Posterior vena cava (tissue), 2 donors: ENCODE measurements at places on chromosomes 7 and 10.

- no peak for DNase-seq
Measured at GRCh38 chr7:80313716-80314115, 179.1 kb downstream of the GNAI1 start.

DNA sequence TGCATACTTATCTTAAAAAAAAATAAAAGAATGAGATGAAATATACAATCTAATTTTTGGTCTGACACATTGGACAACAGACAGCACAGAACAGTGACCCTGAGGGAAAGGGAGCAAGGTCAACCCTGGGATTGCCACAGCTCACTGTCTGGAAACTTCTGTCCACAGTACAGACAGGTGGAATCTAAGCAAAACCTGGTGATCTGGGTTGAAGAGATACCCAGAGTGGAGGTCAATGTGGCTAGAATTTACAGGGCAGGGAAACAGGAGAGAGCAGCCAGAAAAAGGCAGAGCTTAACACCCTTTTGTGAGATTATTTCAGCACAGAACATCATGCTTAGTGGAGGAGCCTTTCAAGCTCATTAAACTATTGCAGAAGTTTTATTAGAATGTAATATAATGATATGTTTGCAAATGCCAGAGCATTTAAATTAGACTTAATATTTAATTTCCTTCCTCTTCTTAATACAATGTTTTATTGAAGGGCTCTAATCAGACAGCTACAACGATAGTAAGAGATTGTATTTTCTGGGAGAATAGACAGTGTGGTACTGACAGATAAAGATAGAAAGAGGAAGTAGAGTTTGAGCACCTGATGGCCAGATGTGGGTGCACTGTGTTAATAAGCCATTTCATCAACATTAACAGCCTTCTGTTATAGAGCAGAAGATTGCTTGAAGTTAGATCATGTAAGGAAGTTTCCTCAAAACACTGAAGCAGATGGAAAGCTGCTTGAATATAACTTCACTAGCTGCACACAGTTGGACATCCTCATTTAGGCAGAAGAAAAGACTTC, 309.4 kb downstream of the HGF start:
- DNase-seq: no peak

- no peak for DNase-seq
Measured at GRCh38 chr10:15751046-15751445, 31.3 kb upstream of the ITGA8 start.

GRCh38 chr7:17829001-17829400, 111.3 kb downstream of the SNX13 start:
- DNase-seq: no peak

GRCh38 chr7:110507832-110508231, 583.1 kb upstream of the LRRN3 start:
- no peak for DNase-seq

DNA sequence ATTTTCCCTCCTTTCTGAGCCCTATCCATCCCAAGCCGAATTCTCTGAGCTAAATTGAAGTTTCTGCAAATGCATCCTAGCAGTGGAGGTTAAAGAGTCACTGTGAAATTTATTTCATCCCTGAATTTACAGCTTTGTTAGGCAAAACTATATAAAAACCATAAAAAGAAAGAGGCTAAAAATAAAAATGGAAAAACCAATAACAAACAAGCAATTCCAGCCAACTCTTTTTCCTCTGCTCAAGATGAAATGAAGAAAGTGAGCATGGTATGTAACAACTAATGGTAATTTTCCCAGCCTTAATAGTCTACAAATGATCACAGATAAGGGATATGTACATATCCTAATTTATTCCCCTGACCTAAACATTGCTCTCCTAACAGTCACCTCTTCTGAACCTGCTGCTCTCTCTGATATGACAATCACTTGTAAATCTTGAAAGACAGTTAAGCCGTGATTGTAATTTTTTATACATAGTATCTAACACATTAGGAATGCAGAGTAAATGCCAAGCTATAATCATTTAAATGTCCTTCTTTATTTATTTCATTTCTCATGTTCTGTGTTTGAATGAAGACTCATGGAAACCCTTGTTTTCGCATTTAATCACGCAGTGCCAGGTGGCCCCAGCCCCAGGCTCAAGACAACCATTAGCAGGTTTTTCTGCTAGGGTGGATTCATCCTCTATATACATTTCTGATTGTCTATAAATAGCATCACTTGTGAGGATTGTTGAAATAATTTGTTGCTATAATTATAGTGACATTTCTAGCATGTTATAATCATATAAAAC, 48.6 kb upstream of the NRP1 start:
- no peak for DNase-seq

DNA sequence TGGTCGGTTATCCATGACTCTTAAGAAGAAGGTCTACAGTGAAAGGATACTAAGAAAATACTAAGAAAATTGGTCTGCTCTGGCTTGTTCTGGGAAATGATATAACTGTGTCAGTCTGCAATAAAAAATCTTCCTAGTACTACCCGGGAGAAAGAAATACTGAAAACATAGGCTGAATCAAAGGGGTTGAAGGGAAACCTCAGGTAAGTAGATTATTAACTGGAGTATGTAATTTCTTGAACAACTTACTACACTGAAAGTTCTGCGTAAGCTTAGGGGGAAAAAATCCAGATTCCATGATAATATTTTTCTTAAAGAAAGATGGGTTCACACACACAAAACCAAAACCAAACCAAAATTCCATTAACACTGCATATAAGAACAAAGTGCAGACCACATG, 143.3 kb downstream of the KMT2E start:
- DNase-seq: no peak

DNA sequence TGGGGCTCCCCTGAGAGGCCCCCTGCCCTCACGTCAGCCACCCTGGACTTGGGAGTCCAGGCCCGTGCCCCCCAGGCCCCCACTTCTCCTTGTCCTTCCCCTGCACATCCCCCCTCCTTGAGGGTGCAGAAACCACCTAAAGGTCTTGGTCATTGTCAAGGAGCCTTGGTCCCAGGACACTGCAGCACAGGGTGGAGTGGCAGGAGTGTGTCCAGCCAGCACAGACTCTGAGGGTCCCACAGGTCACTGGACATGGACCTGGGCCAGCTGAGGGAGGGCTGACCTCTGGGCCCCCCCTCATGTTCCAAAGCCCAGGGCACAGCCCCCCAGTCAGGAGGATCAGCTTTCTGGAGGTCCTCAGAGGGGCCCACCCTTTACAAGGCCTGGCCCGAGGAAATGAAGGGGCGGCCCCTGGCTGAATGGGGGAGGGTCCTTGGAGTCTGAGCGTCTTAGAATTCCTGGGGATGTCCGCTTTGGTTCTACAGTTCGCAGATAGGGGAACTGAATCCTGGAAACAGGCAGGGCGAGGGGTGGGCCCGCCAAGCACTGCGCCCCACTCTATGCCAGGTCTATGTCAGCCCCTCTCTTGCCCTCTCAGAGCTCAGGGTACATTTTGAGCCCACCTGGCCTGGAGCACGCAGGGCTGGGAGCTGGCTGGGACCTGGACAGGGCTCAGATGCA, 54.0 kb downstream of the PWWP2B start:
- no peak for DNase-seq

GRCh38 chr10:17001961-17002749, 127.5 kb downstream of the CUBN start:
- no peak for DNase-seq

DNA sequence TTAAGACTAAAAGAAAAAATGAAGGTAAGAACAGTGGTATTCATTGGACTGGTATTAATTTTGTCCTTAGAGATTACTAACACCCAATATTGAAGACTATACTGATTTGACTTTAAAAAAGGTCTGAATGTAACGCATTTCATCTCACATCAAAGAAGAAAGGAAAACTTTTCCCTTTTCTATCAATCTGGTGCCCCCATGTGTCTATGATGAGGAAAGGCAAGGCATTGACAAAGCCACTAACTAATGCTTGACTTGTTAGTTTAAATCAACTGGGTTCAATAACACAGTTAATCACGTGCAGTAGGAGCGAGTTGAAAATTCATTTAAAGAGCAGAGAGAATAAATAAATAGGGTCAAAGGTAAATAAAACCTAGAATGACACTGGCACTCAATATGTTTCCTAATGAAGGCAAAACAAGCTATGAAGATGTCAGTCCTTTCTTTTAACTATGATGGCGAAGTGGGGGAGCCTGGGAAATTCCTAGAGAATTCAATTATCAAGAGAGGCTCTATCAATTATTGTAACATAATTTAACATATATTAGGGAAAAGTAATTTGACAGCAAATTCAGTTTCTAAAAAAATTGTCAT, 180.9 kb downstream of the ANK3 start:
- no peak for DNase-seq

DNA sequence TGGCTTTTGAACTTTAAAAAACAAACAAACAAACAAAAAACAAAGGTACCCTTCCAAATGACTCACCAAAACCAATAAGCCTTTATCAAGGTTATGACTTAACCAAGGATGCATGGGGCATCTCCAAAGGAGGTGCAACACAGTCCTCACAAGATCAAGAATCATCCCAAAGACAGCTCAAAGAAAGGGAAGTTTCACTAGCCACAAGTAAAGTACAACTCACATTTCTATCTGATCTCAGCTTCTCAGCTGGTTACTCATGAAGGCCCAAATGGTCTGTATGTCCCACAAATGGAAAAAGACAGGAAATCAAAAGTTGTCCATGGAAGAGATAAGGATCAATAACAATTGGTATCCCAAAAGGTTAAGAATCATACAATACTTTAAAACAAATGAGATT, 6.0 kb upstream of the MKLN1 start:
- DNase-seq: no peak

DNA sequence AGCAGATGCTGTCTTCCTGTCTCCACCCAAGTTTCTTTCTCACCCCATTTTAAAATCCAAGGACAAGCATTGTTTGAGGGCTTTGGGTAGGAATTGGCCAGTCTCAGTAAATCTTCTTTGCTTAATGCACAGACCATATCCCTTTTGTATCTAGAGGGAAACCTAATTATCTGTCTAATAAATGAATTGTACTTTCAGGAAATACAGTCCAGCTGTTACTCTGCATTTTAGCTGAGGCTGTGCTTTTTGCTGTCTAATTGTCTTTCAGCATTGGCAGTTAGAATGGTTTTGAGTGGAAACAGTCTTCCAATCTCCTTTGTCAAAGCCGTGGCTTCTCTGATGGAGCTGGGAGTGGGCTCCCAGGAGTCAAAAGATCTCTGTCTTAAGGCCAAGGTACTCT, 388.2 kb downstream of the SORCS3 start:
- DNase-seq: no peak

DNA sequence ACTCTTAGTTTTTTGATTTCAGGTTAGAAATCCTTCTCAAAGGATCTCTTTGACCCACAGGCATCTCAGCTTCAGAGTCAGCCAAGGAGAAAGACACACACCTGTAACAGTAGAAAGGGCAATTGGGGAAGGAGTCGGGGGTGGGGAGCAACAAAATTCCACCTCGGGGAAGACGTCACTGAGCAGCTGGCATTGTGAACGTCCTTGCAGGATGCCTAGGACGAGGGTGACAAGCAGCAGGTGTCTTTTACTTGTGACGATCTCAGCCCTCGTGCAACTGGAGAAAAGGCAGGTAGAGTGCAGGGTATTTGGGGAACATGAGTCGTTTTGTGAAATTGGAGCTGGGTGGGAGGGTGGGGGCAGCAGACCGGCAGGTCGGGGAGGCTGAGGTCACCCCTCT, 627.0 kb downstream of the ACTR3B start:
- DNase-seq: no peak

- no peak for DNase-seq
Measured at GRCh38 chr10:62467527-62467926, 93.4 kb downstream of the ZNF365 start.

GRCh38 chr7:28779954-28780353, 178.2 kb downstream of the TRIL start:
- DNase-seq: no peak

DNA sequence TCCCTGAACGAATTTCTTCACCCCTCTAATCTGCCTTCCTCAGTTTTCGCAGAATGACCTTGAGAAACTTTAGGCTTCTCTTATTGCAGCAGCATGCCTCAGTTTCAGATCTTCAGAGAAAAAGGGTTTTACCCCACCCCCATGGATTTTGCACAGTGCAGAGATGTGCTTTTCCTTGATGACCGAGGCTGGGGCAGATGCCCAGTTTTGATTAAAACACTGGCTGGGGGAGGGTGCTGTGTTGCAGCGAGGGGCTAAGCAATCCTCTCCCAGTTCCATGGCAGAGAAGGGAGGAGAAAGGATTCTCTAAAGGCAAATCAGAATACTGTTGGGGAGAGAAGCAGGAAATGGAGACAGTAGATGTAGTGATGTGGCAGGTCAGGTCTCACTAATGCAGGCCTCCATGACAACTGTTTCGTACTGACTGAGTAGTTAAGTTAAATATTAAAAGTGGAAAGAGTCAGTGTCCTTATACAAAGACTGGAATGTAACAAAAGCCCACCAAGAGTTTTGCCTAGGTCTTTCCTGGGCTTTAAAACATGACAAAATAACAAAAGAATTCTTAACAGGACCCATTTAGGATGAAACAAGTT, 50.8 kb upstream of the PDZD8 start:
- DNase-seq: no peak

DNA sequence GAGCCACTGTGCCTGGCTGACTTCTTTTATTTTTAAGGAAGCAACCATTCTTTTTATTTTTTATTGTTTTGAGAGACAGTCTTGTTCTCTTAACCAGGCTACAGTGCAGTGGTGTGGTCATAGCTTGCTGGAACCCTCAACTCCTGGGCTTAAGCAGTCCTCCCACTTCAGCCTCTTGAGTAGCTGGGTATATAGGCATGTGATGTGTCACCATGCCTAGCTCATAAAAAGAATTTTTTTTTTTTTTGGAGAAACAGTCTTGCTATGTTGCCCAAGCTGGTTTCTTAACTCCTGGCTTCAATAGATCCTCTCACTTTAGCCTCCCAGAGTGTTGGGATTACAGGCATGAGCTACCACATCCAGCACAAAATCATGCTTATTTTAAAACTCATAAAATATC, 5.8 kb downstream of the MCU start:
- DNase-seq: no peak

- no peak for DNase-seq
Measured at GRCh38 chr7:138584696-138585095, 116.5 kb downstream of the SVOPL start.

GRCh38 chr7:148318838-148319237, 271.7 kb upstream of the C7orf33 start:
- no peak for DNase-seq

- no peak for DNase-seq
Measured at GRCh38 chr7:119890631-119891030, 382.3 kb upstream of the KCND2 start.

- no peak for DNase-seq
Measured at GRCh38 chr7:77959080-77959479, 160.5 kb downstream of the PHTF2 start.

- no peak for DNase-seq
Measured at GRCh38 chr7:112444505-112444904, 5.8 kb upstream of the IFRD1 start.
